Activated T-helper 17 cell treated with anti-CD3 and anti-CD28 coated beads, Interleukin-2, amount 50 U/mL, for 72 hours (primary cell): ENCODE measurements at places on chromosomes 7 and 10.

DNA sequence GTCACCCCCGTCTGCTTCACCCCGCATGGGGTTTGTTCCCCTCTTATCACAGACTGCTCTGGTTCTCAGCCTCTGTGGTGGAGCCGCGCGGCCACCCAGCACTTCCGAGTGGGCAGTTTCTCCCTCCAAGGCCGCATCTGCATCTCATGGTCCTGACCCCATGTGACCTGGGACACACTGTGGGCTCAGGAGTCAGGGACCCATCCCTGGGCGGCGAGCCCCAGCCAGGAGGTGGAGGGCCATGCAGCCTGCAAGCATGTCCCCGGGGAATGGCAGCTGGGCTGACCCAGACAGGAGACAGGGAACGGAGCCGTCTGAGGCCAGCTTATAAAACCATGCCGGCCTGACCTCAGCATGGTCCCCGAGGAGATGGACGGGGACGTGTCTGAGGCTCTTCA, 25.2 kb upstream of the TTYH3 start:
- no peak for ATAC-seq

DNA sequence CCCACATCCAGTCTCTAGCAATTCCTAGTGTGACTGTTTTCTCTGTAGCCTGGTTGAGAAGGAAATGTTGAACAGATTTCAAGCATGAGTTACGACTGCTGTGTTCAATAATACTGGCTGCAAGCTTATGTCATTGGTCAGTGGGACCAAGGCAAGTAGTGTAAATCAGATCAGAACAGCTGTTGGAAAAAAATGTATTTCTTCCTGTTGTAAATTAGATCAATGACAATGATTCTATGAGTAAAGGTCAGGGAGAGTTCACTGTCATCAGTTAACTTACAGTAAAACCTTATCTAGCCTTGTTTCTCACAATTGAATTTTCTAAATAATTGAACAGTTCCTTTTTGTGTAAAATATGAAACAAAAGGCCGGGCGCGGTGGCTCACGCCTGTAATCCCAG, 6.7 kb downstream of the OTUD1 start:
- ATAC-seq = no peak

- ATAC-seq = no peak
Measured at GRCh38 chr7:90666186-90666585, 70.1 kb downstream of the CDK14 start.

GRCh38 chr7:157506268-157506667, 169.5 kb downstream of the DNAJB6 start:
- ATAC-seq = no peak

DNA sequence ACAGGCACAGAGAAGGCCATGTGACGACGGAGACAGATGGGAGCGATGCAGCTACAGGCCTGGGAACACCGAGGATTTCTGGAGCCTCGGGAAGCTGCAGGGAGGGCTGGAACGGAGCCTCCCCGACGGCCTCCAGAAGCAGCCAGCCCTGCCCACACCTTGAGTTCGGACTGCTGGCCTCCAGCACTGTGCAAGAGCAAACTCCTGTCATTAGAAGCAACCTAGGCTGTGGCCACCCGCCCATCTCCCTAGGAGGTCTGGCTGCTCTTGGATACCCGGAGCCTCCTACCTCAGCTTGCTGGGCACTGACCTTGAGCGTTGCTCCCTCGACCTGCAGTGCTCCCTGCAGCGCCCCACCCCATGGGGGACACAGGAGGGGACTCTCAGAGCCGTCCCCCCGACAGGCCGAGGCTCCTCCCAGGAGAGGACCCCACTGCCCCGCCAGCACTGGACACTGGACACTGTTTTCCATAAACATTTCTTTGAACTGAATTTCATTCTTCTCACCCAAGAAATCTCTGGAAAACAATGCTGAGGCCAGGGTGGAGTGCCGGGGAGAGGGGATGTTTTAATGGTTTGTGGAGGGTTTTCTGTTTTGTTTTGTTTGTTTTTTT, 22.5 kb upstream of the TNRC18 start:
- ATAC-seq = no peak

DNA sequence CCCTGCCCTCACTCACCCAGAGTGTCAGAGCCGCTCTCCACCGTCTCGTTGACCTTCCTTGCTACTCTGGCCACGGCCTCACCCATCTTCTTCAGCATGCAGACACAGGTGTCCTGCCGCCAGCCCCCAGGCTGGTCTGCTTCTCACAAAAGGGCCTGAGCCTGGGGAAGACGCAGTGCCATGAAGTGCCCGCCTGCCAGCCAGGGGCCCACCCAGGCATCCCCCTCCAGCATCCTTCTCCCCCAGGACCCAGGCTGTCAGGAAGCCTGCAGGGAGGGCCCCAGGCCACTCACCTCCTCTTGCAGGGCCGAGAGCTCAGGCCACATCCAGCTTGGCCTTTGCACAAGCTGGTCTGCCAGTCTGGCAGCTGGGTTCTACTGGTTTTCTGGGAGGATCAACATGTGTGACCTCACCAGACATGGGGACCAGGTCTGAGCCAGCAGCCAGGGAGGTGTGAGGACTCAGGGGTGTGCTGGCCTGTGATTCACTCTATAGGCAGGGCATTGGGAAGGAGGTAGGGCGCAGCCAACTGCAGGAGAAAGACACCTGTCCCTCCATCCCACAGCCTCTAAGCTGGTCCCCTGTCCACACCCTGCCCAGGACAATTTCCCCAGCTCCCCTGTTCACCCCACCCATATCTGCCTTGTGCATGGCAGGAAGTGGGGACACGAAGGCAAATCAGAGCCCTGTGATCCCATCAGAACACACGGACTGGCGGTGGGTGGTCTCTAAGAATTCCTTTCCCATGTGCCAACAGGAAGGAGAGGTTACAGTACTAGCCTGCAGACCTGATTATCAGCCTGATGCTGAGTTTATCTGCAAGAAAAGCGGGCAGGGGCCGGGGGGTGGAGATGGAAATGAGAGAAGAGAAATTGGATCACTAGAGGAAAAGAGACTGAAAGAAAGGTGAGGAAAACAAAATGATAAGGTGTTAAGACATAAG, 5.7 kb downstream of the LRRC20 start:
- ATAC-seq = no peak

DNA sequence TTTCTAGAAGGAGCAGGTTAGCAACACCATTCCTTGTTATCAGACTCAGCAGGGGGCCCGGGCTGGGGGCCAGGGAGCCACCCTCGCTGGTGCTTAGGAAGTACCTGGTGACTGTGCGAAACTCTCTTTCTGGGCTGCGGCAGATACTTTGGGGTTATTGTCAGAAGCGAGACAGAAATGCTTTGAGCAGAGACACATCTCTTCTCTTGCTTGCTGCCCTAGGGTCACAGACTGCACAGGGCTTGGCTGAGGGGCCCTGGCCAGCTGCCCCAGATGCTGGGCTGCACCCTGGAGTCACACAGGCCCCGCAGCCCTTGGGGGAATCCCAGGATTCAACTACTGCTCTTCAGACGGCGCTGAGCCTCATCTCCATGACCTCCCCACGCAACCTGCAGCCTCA, 91.9 kb downstream of the WDFY4 start:
- no peak for ATAC-seq

- ATAC-seq = no peak
Measured at GRCh38 chr7:93249491-93250148, 17.5 kb downstream of the VPS50 start.

DNA sequence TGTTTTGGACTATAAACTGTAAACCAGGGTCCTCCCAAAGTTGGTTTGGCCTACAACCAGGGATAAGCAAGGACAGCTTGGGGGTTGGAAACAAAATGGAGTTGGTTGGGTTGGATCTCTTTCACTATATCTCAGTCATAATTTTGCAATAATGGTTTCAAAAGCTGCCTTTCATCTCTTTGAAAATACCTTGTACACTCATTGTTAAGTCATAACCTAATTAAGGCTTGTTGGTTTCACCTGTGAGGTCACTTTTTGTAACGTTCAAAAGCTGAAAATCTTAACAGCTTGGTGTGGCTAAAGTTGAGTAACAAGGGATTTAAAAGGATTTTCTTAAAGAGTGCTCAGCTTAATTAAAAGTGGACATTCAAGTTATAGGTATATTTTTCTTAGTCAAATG, 476.1 kb downstream of the IPMK start:
- no peak for ATAC-seq

DNA sequence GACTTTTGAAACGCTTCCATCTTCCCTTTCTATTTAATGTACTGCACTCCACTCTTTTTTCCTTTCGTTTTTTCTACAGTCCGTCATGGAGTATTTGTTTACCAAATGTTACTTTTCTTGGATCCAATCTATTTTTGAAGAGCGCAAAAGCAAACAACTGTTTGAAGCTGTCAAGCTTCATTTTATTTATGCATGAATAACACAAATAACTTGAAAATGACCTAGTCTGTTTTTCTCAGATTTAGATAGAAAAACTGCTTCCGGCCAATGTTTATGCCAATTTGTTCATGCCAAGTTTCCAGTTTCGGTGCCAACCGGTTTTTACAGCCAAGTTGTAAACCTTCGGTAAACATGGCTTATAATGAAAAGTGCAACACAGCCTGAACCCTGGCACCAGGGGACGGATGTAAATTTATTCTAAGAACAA, 150.9 kb upstream of the KLF6 start:
- no peak for ATAC-seq

DNA sequence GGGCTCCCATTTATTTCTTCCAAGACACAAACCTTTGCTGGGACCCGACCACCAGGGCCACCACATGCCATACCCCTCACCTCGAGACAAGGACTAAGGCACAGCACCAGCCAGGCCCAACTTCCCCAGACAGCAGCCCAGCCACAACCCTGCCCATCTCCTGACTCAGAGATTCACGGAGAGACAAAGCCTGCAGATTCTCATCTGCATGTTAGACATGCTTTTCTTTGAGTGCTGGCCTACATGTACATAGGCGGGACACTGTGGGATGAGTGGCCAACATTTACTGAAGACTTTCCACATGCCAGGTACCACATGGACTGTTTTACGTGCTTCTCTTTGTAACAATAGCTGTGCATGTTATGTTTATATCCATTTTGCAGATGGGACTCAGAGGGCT, 221.3 kb upstream of the ZMIZ1 start:
- ATAC-seq = no peak

- ATAC-seq = no peak
Measured at GRCh38 chr7:8338206-8338605, 76.2 kb upstream of the ICA1 start.

GRCh38 chr10:119373294-119374102, 166.1 kb downstream of the GRK5 start:
- peak; percentile 65 for ATAC-seq

GRCh38 chr7:50199824-50200223, 104.7 kb upstream of the IKZF1 start:
- no peak for ATAC-seq

- ATAC-seq = peak; percentile 64
Measured at GRCh38 chr10:22489975-22490374, 144.7 kb downstream of the SPAG6 start.
